ENCODE measurements at places on chromosomes 7 and 10. TPM values are rescaled to one million over a fixed set of nuclear protein-coding genes. Genes with fewer than 3 reads are reported as not detected.

ANKRD2 gene
- not detected for total RNA-seq

STRIP2 gene
- total RNA-seq, result not detected

ACTL6B gene
- total RNA-seq, result not detected

MMP21 gene
- total RNA-seq, result 0.71 TPM

RPP38 gene
- 15.5 TPM for total RNA-seq

PRPS1L1 gene
- total RNA-seq, result not detected

IL2RA gene
- 1.0 TPM for total RNA-seq

THNSL1 gene
- 8.1 TPM for total RNA-seq

NUTM2E gene
- total RNA-seq, result 0.77 TPM

MYO1G gene
- total RNA-seq, result 44.4 TPM

PTPN12 gene
- total RNA-seq, result 35.4 TPM

FKBP9 gene
- total RNA-seq, result not detected

SPDYE9 gene
- total RNA-seq, result not detected

TAF3 gene
- 24.4 TPM for total RNA-seq

SCRN1 gene
- 17.3 TPM for total RNA-seq

KIF5B gene
- 46.6 TPM for total RNA-seq

MAT1A gene
- total RNA-seq, result not detected

RASA4 gene
- 60.9 TPM for total RNA-seq

HOXA4 gene
- total RNA-seq, result not detected

CFAP43 gene
- 0.39 TPM for total RNA-seq

SLC26A4 gene
- not detected for total RNA-seq

RNF133 gene
- not detected for total RNA-seq

PRKG1 gene
- not detected for total RNA-seq

SUN3 gene
- not detected for total RNA-seq

CLDN3 gene
- not detected for total RNA-seq
